ENCODE measurements at places on chromosomes 2 and 18.

DNA sequence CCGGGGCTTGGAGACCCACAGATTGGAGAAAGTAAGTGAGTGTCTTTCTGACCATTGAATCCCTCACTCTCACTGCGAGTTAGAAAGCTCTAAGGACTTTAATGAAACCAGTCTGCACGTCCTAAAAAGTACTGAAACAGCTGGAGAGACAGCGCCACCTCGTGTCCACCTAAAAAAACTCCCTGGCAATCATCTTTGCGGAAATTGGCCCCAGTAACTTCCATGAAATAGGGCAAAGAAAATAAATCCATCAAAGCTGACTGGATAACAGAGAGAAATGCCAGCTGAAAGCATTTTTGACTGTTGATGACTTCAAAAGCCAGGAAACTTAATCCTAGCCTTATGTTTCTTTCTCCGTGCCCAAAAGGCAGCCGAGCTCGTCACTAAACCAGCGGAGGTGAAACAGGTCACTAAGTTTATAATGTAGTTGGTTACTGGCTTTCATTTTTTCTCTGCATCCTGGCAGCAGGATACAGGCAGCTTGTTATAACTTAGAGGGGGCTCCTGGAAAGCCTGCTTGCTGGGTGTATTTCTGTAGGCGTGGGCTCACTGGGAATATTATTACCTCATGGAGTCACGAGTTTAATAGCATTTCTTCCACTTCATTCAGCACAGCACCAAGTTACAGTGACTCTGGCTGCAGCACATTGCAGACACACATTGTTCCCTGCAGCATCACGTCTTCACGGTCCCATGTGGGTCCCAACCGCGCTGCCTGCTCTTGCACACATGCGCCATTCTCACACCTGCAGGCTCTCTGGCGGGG is 266.5 kb downstream of the HRH4 start:
- peak; percentile 56 for DNase-seq

DNA sequence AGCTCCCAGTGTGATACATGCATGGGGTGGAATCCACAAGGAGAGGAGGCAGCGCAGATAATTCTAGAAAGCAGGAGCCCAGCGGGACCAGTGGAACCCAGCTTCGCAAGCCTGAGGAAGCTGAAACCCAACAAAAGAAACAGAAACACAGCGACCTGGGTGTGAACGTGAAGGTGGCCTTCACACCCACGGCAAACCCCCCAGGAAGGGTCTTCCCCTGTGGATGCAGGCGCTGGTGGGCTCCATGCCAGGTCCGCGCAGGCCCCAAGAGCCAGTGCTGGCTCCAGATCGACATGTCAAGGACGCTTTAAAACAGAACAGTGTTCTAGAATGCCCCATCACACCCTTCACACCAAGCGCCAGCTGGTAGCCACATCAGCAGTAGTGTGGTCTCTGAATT is 22.1 kb downstream of the KIF1A start:
- no peak for DNase-seq

DNA sequence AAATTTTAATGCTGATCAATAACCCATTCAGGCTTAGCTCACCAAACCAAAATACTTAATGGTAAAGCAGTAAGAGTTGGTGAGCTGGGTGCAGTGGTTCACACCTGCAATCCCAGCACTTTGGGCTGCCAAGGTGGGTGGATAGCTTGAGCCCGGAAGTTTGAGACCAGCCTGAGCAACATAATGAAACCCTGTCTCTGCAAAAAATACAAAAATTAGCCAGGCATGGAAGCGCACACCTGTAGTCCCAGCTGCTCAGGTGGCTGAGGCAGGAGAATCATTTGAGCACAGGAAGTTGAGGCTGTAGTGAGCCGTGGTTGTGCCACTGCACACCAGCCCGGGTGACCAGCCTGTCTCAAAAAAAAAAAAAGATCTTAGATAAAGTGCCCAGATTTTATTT is 35.7 kb upstream of the MPP4 start:
- no peak for DNase-seq

GRCh38 chr2:32591669-32592463 is 36.0 kb upstream of the TTC27 start:
- no peak for DNase-seq

DNA sequence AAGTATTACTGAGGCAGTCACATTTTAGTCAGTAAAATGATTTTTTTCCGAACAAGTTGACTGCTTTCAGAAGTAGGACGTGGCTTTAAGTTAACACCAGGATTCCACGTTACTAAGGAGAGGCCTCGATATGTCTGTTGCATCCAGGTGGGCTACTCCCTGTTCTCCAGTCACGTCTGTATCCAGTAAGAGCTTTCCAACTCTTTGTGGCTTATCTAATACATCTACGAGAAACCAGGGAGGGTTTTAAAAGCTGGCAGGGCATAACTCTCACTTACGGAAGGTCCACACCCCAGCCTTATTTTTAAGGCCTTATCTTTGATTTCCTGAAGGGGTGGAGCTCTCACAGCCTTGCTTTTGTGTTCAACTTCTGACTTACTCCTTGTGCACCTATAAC is 99.2 kb downstream of the SLC8A1 start:
- no peak for DNase-seq

DNA sequence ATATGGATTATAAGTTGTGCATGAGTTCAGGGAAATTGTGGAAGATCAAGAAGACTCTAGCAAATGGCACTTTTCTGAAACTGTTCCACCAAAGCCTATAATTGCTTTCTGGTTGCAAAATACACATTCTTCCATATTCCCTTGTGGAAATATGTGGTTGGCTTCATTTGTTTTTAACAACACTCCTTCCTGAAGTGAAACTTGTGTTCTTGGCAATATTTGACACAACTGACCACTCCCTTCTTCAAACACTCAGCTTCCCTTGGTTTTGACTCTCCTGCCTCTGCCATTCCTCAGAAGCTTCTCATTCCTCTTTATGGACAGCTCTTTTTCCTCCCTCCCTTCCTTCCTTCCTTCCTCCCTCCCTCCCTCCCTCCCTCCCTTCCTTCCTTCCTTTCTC is 192.3 kb downstream of the PMAIP1 start:
- DNase-seq: no peak

GRCh38 chr2:155528034-155528433 is 804.5 kb downstream of the NR4A2 start:
- DNase-seq: no peak

GRCh38 chr2:34003795-34004194 is 404.7 kb upstream of the FAM98A start:
- no peak for DNase-seq

- DNase-seq: no peak
Observed at GRCh38 chr18:78239090-78239457, 740.5 kb upstream of the SALL3 start.

- DNase-seq: no peak
Observed at GRCh38 chr2:26691881-26692278, 642 bp upstream of the KCNK3 start.

DNA sequence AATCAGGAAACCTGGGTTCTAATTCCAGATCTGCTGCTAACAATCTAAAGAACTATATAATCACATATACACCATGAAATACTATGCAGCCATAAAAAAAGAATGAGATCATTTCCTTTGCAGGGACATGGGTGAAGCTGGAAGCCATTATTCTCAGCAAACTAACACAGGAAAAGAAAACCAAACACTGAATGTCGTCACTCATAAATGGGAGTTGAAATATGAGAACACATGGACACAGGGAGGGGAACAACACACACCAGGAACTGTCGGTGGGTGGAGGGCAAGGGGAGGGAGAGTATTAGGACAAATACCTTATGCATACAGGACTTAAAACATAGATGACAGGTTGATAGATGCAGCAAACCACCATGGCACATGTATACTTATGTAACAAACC is 33.2 kb downstream of the CDH2 start:
- no peak for DNase-seq

All from Caco-2 (cell line).